ENCODE measurements at places on chromosomes 4 and X.

DNA sequence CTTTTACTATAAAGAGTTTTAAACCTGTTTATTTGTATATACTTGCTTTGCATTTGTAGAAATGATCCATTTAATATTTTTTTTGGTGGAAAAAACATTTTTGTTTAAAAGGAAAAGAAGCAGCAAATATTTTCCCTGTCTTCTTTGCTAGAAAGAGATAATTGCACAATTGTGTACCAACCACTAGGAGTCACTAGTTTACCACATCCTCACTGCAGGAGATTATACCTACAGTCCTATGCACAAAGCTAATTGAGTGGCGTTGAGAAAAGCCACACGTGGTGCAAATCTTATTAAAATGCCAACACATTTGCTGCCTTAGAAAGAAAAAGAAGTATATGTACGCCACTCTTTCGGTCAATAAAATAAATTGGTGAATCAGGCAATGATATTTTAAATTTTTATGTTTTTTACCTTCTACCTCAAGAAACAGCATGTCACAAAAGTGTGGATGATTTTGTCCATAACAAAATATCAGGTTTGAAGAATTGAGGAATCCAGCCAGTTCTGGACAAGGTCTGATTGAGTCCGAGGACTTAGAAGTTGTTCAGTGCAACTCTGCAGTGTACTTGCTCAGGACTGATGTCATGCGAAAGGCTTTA is 102.9 kb downstream of the GRXCR1 start:
- no peak for DNase-seq

DNA sequence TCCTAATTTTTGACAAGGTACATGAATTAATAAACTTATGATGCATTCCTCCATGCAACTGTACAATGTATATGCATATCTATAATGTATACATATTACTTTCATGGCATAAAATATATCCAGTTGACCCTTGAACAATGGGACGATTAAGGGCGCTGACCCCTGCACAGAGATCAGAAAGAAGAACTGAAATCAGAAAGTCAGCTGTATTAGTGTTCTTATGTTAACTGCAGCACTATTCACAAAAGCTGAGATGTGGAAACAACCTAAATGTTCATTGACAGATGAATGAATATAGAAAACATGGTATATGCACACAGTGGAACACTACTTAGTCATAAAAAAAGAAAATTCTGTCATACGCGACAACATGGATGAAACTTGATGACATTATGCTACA is 457.1 kb downstream of the GBA3 start:
- DNase-seq = no peak

DNA sequence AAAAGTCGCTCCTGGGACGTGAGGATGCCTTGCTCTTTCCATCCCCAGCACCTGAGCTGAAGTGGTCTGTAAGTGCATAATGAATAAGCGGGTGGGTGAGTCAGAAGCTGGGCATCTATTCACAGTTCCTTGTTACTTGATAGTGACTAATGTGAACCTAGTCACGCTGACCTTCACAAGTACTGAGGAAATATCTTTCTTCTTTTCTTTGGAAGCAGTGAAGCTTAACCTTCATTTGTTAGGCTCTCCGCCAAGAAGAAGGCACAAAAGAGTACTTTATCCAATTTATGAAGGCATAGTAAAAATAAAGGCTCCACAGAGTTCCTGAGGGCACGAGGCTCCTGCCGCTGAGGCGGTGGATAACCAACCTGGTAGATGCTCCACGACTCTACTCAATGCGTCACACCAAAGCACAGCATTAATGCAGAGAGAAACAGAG is 475.7 kb upstream of the SLIT2 start:
- DNase-seq = no peak

DNA sequence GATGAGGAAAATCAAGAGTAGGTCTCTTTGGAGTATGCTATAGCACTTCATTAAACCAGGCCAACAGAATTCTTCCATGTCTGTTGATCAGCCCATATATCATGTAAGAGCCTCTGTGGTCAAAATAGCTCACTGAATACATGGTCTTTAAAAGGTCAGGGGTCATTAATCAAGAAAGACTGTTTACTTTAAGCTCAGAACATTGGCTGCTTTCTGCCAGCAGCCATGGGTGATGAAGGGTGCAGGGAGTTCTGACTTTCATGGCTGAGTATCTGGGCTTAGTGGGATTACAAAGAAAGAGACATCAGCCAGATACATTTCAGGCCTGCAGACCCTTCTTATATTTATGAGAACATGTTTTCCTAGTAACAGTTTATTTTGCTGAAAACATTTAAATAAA is 7.1 kb upstream of the C4orf54 start:
- no peak for DNase-seq

- DNase-seq = no peak
Observed at GRCh38 chr4:7781366-7781765, 158.3 kb downstream of the AFAP1 start.

DNA sequence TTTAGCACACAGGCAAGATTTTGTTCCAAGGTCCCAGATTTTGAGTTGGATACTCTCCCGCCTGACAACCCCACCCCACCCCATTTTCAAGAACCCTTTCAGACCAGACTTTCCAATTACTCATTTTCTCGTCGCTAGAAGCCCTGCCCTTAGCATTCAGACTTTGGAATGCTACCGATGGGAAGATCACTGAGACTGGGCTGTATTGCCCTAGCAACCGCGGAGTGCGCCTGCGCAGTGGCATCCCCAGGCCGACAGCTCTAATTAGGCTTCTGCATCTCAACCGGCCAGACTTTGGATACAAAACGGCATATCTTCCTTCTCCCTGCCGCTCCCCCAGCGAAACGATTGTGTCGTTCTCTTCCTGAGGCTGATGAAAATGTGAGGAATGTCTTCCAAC is 3.4 kb downstream of the MAGEE2 start:
- no peak for DNase-seq

- no peak for DNase-seq
Observed at GRCh38 chr4:6562931-6563901, 11.8 kb upstream of the MAN2B2 start.

DNA sequence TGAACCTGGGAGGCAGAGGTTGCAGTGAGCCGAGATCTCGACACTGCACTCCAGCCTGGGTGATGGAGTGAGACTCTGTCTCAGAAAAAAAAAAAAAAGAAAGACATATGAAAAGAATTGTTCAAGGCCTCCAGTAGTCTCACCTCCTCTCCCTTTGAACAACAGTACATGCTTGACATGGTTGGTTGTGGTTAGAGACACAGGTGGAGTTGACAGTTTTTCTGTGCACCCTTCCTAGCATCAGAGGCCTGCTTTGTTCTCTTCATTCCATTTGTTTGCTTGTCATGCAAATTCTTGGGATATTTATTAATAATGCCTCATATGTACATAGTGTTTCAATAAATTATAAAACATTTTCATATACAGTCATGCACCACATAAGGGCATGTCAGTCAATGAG is 18.3 kb upstream of the PDCL2 start:
- no peak for DNase-seq

- no peak for DNase-seq
Observed at GRCh38 chr4:45121426-45121975, 395.1 kb upstream of the GNPDA2 start.

DNA sequence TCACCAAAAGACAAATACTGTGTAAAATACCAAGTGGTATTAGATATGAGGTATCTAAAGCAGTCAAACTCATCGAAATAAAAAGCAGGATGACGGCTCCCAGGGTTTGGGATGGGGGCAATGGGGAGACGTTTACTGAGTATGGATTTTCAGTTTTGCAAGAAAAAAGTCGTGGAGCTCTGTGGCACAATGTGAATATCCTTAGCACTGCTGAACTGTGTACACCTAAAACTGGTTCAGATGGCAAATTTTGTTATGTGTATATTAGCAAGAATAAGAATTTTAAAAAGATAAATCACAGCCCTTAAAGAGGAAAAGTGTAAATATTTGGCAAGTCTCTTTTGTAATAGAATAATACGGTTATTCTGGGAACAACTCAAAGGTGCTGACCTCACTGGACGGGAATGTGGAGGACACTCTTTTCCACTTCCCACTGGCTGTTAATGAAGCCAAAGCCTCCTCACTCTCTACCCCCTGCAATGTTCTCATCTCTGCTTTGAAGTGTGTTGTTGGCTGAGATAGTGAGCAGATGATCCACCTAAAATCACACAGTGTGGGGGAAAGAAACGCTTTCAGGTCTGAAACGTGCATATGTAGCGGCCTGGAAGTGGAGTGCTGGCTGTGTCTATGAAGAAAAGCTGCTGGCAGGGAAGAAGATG is 49.2 kb downstream of the SEL1L3 start:
- DNase-seq = no peak

GRCh38 chr4:85725721-85726170 is 250.8 kb downstream of the ARHGAP24 start:
- no peak for DNase-seq

GRCh38 chr4:79935274-79935673 is 137.8 kb downstream of the ANTXR2 start:
- DNase-seq = no peak

DNA sequence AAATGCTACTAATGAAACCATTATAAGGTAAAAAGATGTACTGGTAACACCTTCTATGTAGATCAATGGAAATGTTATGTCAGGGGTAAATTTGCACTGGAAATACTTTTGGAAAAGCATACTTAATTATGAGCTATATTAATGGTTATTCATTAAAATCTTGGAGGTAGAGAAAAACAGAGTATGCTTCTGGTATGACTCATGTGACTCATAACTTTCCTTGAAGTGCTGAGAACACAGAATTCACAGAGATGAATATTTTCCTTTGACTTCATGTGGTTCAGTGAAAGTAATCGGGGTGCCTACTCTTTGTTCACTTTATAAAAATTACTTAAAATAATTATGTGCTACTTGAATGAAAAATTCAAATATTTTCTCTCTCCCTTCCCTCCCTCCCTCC is 254.2 kb downstream of the KCTD8 start:
- DNase-seq = no peak

DNA sequence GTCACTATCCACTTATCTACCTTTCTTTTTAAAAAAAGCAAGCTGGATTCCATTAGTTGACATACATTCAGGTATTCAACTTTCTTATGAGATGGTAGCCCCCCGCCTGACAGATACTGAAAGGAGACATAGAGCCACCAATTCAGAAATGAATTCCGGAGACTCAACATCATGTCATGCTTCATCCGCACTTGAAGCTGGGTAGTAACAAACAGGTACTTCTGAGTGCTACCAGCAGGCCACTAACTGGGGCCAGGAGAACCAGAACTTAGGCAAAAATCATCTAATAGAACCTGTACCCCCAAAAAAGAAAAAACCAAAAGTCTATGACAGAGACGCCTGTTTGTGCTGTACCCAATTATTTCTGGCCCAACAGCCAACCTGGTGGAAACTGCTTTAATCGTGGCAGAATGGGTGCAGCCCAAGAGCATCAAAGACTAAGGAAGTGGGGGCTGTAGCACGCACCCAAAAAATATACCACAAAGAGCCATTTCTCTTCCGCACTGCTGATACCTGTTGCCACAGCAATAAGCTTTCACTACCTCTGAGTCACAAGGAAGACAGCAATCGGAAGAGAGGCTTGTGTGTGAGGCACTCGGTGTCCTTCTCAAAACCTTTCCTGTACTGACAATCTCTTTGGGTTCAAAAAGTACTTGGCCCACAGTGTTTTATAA is 84.8 kb downstream of the AFAP1 start:
- DNase-seq = peak; percentile 56

GRCh38 chrX:110159865-110160264 is 157.0 kb downstream of the TMEM164 start:
- DNase-seq = no peak

DNA sequence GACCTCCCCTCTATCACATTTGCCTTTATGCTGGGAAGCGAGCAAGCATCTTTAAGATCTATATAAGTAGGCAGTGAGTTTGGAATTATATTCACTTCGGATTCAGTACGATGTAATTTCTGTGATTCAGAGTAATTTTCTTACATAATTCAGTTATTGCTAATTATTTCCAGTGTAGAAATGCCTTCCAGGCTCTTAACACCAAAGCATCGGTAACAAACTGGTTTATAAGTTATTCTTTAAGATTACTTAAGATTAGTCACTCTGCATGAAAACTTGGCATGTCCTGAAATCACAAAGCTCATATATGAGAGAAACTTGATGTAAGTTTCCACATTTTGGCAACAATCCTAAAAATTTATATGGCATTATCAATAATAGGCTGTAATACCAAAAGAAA is 120.8 kb downstream of the ADAMTS3 start:
- no peak for DNase-seq

DNA sequence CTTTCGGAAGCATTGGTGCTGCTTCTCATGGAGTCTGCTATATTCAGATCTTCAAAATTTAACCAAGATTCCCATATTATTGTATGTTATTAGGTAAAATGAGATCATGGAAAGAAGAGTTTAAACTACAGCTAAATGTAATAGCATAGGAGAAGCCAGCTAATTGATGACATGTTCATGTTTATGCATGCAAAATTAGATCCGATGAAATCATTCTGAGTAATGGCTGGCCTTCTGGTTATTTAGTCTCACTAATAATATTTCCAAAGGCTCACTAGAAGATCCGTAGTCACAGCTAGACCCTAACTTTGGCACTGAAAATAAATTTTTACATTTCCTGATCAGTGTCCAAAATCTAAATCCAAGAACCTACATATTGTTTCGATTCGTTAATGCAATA is 19.8 kb upstream of the PHKA2 start:
- no peak for DNase-seq

DNA sequence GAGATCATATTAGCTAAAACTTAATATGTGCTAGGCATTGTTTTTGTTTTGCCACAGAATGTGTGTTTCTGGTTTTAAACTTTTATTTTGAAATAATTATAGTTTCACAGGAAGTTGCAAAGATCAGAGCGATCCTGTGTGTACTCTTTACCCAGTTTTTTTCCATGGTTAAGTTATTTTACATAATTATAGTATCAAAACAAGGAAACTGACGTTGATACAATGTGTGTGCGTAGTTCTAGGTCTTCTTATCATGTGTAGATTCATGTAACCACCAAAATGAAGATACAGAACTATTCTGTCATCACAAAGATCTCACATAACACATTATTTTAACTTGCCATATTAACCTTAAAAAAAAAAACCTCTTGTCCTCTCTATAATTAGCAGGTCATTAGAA is 69.2 kb downstream of the BLTP1 start:
- no peak for DNase-seq

- no peak for DNase-seq
Observed at GRCh38 chrX:131801066-131801465, 222.0 kb upstream of the STK26 start.

- no peak for DNase-seq
Observed at GRCh38 chr4:182904211-182904761, 12.9 kb downstream of the DCTD start.

GRCh38 chr4:25223802-25224375 is 9.9 kb upstream of the PI4K2B start:
- DNase-seq = no peak

GRCh38 chrX:2715066-2715600 is 24.0 kb downstream of the CD99 start:
- no peak for DNase-seq

DNA sequence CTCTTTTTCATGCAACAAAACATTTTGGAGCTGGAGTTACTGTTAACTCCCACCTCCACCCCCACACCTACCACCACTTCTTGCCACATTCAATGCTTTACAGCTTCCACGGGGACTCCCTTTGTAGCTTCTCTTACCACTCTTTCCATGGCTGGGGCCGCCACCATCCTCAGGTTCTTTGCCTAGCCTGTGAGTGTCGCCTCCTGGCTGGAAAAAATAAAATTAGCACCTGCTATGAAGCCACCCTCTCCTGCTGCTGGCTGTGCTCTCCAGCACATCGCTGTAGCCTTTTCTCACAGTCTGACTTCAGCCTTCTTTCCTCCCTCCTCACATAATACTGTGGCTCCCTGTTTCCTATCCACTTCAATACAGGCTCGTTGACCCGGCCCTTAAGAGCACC is 114.4 kb downstream of the FRAS1 start:
- no peak for DNase-seq

Measured in activated T-cell treated with anti-CD3 and anti-CD28 coated beads, Interleukin-2, amount 50 U/mL, for 1 hour (primary cell).